AG04449 (cell line): ENCODE measurements at places on chromosomes 11 and 22.

GRCh38 chr11:58867556-58867955, 23.1 kb upstream of the GLYATL2 start:
- DNase-seq: no peak

- no peak for DNase-seq
Measured at GRCh38 chr11:8233691-8234424, 29.8 kb downstream of the LMO1 start.

- no peak for DNase-seq
Measured at GRCh38 chr11:67351275-67352005, 1.9 kb downstream of the POLD4 start.

- no peak for DNase-seq
Measured at GRCh38 chr11:10130875-10131274, 163.1 kb downstream of the SBF2 start.
